ENCODE measurements at places on chromosomes 7 and 10. TPM values are rescaled to one million over a fixed set of nuclear protein-coding genes. Genes with fewer than 3 reads are reported as not detected.

DNA sequence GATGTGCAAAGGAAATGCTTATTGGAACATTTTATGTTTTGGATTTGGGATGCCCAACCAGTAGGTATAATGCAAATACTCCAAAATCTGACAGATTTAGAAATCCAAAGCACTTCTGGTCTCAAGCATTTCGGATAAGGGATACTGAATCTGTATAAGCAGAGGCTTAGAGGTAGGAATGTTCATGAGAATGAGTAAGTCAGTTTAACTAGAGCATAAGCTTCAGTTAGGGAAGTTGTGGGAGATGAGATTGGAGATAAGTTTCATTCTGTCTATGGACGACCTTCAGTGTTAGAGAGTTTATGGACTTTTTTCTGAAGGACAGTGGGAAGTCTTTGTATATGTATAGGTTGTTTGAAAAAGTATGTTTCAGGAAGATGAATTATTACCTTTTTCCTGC is 10.4 kb downstream of the TAX1BP1 start:
- no peak for DNase-seq

- no peak for DNase-seq
These were observed 444.0 kb upstream of the MGMT start for GRCh38 chr10:129023082-129023481.

GRCh38 chr7:81441750-81442149 is 328.1 kb downstream of the HGF start:
- no peak for DNase-seq

GRCh38 chr7:105295596-105296352 is 92.9 kb downstream of the SRPK2 start:
- peak; percentile 26 for DNase-seq

DNA sequence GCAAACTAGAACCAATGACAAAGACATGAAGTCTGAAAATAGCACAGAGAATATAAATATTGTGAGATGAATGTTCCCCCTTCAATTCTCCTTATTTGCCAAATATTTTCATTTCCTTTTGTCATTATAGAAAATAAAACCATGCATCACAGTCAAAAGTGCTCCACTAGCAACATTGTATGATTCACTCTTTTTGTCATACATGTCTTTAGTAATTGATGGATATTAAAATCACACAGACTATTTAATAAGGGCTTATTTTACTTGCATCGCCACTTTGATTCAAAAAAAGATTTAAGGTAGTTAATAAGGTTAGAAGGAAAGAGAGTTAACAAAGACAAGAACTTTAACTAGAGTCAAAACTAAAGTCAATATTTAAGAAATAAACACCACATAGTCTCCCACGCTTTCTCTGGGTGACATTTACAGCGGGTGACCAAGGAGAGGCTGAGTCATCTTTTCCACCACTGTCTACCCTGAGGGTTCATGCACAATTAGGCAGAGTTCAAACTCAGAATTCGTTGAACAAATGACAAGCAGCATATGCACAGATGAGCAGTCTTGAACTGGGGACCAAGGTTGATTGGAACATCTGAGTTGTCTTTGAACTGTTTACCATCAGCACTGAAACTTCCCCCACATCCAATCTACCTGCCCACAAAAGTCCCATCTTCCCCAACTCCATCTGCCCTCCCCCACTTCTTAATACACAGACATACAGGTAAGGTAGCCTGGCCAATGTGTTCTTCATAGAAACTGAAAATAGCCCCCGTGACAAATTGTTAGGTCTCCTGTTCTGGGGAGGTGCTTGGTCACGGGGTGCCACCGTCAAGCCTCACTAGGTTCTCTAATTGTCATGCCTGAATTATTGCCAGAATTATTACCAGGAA is 42.5 kb downstream of the C7orf25 start:
- DNase-seq, result no peak

DNA sequence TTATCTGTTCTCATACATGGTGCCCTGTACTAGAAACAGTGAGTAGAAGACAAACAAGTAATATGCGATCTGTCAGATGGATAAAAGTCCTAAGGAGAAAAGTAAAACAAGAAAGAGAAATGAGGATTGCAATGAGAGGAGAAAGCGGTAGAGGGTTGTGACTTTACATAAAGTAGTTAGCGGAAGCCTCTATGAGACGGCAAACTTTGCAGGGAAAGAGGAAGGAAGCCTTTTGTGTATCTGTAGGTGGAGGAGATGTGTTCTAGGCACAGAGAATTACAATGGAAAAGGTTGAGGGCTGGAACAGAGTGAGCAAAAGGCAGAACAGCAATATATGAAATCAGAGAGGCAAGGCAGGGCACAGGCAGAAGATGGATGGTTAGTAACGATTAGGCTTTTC is 150.4 kb upstream of the SEMA3E start:
- DNase-seq, result no peak

- DNase-seq, result no peak
These were observed 687.3 kb downstream of the MAGI2 start for GRCh38 chr7:78765943-78766729.

The TRIM50 gene
- total RNA-seq, result not detected

The PLPP4 gene
- total RNA-seq, result 0.46 TPM

The DLX6 gene
- not detected for total RNA-seq

The CXCL12 gene
- total RNA-seq, result 0.29 TPM
